ENCODE measurements at places on chromosomes 3 and 15.

GRCh38 chr3:110362751-110363150, 708.9 kb upstream of the NECTIN3 start:
- no peak for DNase-seq

DNA sequence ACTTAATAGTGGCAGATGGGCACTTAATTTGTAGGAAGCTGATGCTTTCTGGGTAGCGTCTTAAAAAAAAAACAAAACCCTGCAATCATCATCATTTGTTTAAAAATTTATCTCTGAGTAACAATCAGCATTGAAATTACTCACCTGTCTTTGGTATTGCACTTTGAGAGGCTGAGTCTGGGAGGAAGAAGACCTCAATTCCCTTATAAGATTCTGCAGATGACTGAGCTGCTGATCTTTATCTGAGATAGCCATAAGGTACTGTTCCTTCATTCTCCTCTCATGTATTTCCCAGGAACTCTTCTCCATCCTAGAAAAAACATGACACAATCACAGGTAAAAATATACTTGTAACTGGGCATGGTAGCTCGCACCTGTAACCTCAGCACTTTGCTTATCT, 16.4 kb upstream of the HCLS1 start:
- DNase-seq = no peak

DNA sequence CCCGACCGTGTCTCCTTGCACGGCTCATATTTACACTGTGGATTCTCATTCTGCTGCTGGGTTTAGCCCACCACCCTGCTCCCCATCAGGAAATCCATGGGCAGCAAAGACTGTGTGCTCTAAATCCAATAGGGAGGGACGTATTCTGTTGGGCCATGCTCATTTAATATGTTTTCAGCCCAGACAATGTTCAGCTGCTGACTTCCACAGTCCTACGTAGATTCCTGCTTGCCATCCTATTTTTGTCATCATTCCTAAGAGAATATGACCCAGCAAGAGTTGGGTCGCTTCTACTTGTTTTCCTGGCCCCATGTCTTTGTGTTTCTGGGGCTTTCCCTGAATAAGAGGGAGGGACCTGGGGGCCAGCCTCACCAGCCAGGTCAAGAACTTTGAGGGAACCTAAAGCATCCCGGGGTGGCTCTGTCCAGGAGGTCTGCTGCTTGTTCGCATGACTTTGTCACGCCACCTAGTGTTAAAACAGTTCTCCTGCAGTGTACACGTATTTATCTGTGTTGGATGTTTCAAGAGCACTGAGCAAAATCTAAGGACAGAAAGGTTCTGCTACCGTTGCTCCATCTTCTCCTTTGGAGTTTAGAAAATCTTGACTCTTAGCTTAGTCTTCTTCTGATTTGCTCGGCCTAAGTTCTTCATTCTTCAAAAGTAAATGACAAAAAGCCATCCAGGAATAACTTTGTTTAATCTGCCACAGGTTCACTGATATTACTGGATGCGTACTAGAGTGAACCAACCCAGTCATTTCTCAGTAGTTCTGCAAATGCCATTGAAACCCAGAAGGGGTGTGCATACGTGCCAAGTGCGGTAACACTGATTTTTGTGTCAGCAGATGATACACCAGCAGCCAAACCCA, 79.8 kb upstream of the NR2E3 start:
- no peak for DNase-seq

DNA sequence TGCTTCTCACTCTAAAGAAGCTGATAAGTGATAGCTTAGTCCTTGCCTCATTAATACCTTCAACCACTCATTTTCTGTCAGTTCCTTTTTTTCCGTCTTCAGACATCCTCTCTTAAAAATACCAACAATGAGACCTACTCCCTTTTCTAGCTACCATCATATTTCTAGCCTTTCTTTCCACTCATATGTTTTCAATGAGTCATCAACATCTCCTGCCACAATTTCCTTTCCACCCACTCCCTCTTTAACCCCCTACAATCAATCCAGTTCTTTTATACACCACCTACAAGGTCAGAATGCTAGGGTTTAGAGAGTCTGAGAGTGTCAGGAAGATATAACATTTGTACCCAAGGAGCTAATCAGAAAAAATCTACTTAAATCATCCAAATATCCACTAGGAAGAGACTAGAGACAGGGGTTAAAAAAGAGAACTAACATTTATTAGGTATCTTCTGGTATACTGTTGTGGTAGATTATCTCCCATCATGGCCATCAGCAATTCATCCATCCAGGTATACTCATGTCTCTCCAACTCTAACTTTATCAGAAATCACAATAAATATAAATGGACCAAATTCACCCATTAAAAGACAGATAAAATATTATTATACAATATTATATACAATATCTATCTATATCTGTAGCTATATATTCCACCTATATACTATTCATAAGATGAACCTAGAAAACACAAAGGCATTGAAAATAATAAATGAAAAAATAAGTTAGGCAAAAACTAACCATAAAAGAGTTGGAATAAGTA, 42.5 kb downstream of the MYLK start:
- DNase-seq = no peak

DNA sequence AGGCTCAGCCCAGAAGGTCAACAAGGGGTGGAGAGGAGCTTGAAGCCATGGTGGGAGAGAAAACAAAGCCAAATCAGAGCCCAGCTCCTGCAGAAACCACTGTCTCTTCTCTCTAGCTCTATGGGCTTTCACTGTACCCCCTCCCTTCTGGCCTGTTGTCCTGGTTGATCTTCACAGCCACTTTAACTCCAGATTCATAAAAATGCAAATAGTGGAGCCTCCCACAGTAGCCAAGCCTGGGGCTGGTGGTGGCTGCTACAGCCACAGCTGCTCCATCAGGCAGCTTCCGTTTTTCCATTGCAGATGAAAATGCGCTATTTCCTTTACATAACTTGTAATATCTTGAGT, 20.7 kb upstream of the CAV3 start:
- no peak for DNase-seq

DNA sequence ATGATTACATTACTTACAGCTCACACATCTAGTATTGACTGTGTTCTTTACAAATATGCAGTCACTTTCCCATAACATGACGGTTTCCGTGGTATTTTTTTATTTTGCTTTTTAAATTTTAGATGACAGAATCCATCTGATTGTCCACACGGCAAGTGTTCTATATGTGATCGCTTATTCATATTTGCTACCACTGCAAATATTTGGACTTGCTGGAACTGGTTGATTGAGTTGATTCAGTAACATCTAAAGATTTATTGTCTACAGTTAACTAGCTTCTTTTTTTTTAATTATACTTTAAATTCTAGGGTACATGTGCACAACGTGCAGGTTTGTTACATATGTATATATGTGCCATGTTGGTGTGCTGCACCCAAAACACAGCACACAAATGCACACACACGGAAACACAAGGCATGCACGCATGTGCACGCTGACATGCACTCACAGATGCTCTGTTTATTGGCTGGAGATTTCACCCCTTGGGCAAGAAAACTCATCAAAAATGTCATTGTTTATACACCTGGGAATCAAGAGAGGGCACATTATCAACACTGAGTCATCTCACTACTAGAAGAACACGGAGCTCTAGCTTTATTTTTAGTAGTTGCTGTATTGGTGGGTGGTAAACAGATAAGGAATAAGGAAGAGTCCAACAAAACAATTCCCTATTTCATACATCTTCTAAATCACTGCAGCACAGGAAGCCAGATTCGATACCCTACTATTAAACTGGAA, 16.4 kb downstream of the ARRDC4 start:
- DNase-seq = no peak

- DNase-seq = no peak
These were observed 135.3 kb downstream of the RPLP1 start for GRCh38 chr15:69587723-69588426.

DNA sequence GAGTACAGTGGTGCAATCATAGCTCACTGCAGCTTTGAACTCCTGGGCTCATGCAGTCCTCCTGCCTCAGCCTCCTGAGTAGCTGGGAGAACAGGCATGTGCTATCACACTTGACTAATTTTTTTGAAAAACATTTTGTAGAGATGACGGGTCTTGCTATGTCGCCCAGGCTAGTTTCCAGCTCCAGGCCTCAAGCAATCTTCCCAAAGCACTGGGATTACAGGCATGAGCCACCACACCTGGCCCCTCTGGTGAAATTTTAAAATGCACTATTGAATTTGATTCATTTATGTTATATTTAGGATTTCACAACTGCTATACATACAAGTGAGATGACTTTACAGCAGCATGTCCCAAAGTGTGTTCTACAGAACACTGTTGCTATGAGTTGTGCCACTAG, 50.8 kb upstream of the TPM1 start:
- DNase-seq = no peak

DNA sequence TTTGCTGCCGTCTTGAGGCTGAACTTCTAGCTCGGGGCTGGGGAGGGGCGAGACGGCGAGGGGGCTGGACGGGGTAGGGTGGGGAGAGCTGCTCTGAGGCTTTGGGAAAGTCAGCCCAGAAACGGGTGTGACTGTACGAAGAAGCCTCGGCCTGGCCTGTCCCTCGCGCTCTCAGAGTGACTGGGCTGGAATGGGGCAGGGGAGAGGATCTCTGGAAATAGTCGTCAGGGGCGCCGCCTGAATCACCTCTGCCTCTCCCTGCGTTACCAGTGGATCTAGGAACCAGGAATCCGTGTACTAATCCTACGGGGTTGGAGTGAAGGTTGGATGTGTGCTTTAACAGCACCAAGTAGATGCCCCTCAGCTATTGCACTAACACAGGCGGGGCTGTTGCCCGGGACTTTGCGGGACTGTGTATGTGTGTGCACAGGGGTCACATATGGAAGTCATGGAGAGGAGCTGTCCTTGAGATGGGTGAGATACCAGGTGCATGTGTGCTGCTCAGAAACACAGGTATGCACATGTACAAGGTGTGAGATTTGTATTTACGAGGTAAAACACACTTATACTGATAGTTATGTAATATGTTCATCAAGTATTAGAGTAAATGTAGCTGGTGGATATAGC, 591 bp downstream of the FOXL2NB start:
- DNase-seq = no peak

- no peak for DNase-seq
These were observed 18.1 kb upstream of the SLC41A3 start for GRCh38 chr3:126102011-126102410.

GRCh38 chr3:51929420-51930003, 12.2 kb downstream of the RRP9 start:
- no peak for DNase-seq

DNA sequence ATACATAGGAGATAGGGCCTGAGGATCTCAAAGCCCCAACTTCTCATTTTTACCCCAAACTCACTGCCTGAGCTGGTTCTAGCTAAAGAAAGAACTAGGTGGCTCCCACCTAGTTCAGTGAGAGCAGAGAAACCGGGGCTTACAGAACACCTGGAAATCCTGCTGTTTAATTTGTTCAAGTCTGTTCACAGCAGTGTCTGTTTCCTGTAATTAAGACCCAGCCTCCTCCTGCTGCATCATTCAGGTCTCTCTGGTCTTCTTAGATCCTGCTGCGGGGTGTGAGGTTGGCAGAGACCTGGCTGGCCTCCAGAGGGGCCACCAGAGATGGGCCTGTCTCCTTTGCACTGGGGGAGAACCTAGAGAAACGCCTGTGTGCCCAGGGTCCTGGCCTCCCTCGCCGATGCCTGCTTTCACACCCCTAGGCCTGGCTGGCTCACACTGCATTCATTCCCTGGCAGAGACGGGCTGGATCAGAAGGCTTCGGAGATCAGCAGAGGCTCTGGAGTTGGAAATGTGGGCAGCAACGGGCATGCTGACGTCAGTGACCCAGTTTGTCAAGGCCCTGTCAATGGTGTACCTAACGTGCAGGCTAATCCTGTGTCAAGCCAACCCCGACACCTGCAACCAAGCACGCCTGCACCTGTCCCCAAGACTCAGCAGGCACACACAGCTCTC, 4.9 kb upstream of the CHRNA3 start:
- DNase-seq = no peak

GRCh38 chr15:40731034-40731433, 24.0 kb downstream of the RMDN3 start:
- no peak for DNase-seq

Measured in activated T-cell treated with anti-CD3 and anti-CD28 coated beads, Interleukin-2, amount 50 U/mL, for 1 hour (primary cell).